M059J (cell line): ENCODE measurements at places on chromosomes 2 and 18.

GRCh38 chr2:240579771-240580614 is 6.5 kb upstream of the CAPN10 start:
- DNase-seq = peak; percentile 93

- no peak for DNase-seq
Observed at GRCh38 chr2:11862049-11862448, 115.6 kb downstream of the LPIN1 start.

GRCh38 chr2:11588228-11589110 is 54.6 kb downstream of the GREB1 start:
- DNase-seq = no peak

DNA sequence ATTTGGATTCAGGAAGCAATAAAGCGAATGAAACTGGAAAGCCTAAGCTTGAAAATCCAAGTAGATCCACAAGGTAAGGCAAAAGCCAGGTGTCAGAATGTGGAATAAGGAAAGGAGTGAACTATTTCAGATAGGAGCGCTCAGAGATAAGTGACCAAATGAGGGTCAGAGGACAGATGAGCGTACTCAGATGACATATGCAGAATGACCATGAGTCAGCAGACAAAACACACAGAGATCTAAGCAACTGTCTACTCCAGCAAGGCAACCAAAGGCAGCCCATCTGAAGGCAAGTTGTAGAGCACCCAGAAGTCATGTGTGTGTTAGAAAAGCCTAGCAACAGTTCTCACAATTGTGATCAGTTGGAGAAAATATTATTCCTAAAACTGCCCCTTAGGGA is 548.4 kb upstream of the FSHR start:
- no peak for DNase-seq

DNA sequence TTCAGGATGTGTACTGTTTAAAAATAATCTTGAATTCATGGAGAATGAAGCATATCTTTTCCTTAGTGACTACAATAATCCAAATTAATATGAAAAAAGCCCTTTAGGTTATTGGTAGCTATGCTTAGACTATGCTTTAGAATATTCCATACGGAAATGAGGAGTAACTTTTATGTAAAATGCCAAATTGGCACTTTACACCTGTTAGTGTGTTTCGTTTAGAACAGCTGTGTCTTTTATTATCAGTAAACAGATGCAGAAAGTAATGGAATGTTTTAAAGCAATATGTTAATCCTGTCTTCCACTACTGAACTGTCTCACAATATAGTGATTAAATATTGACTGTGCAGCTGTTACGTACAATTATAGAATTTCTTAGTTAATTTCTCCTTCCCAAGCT is 129.6 kb downstream of the PMS1 start:
- no peak for DNase-seq

DNA sequence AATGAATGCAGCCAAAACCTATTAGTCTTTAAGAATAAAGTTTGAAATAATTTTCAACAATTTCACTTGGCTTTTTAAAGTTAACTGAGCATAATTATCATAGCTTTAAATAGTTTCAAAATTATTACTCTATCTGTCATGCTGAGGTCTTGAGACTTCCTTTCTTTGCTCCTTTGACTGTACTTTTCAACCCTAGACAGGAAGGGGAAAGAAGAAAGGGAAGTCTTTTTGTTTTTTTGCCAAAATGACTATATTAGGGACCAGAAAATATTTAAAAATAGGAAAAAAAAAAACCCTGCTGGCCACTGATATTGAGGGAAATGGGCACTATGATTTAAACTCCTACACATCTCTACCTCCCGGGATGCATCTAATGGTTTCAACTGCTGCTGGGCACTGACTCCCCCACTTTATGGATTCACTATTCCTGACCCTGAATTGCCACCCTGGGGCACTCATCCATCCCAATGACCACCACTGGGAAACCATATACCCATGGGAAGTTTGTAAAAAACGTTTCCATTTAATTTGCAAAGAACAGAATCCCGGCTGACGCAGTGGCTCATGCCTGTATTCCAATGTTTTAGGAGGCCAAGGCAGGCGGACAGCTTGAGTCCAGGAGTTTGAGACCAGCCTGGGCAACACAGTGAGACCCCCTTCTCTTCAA is 50.5 kb downstream of the GAREM1 start:
- DNase-seq = no peak

- DNase-seq = no peak
Observed at GRCh38 chr18:58103339-58103985, 59.4 kb downstream of the NEDD4L start.

DNA sequence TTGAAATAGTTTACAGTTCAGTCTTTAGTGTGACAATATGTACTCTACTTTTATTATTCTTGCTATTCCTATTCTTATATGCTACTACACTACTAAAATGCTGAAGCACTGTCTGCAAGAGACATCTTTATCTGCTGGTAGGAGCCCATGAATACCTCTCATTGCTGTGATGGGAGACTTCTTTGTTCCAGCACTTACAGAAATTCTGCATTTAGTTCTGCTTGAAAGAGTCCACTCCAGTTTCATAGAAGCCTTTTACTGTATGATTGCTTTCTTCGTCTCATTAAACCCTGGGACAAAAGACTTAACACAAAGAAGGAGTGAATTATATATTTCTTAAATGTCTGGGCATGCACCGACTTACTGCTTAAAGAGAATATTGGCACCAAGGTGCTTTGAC is 272.7 kb downstream of the CD226 start:
- no peak for DNase-seq

- no peak for DNase-seq
Observed at GRCh38 chr2:138147796-138148195, 183.5 kb downstream of the HNMT start.

DNA sequence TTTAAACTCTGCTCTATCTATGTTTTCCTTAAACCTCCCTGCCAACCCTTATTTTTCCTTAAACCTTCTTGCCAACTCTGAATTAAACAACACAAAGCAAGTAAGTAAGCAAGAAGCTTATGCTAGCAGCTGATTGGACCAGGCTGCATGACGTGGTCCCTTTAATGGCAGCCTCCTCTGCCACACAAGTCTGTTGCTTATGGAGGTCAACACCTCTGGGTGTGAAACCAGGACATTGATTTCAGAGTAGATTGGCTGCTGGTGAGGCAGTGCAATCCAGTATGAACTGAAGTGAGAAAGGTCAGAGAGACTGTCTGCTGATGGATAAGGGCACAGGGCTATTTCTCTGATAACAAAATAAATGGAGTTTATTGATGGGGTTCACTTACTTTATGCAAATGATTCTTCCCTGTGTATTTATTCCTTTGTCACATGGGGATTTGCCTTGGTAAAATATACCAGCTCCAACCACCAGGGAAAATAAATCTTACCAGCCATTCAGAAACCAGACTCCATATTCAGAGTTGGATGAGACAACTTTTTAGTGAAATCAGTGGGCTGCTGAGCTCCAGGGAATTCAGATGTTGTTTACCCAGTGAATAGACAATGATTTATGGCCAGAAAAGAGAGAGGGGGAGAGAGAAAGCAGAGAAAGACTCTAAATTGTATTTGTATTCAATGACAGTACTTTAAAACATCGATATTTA is 112.2 kb upstream of the NCKAP5 start:
- DNase-seq = no peak

GRCh38 chr18:29496152-29496680 is 1319.3 kb upstream of the CDH2 start:
- no peak for DNase-seq

DNA sequence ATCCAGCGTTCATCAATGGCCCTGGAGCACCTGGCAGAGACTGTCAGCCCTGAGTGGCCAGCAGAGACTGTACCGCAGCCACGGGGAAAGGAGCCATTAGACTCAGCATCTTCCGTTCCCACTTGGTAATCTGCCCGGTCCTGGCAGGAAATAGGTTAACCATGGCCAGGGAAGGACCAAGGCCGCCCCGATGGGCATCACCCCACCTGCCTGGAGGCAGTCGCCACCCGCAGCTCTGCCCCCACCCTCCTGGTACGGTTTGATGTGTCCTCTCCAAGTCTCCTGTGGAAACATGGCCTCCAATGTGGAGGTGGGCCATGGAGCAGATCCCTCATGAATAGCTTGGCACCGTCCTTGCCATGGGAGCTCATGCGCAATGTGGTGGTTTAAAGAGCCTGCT is 75.3 kb downstream of the RTP5 start:
- no peak for DNase-seq

DNA sequence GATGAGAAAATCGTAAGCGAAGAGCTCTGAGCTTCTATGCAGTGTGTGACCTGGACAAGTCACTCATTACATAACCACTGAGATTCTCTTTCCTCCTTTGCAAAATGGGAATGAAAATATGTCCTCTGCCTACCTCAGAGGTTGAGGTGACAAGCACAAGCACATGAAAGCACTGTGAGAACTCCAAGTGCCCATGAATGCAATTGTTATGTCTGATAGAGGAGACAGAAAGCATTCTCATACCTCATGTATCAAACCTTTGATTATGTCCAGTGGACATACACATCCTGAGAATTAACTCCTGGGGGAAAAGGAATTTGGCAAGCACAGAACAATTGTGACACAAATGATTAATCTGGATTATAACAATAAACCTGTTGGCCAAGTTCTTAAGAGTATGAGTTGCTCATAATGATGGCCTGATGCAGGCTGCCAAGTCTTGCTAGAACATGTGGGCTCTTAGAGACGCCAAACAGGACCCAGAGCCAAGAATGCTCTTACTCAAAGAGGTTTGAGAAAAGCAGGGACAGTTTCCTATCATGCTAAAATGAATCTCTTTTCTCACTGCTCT is 8.5 kb upstream of the RMDN2 start:
- DNase-seq = peak; percentile 89

DNA sequence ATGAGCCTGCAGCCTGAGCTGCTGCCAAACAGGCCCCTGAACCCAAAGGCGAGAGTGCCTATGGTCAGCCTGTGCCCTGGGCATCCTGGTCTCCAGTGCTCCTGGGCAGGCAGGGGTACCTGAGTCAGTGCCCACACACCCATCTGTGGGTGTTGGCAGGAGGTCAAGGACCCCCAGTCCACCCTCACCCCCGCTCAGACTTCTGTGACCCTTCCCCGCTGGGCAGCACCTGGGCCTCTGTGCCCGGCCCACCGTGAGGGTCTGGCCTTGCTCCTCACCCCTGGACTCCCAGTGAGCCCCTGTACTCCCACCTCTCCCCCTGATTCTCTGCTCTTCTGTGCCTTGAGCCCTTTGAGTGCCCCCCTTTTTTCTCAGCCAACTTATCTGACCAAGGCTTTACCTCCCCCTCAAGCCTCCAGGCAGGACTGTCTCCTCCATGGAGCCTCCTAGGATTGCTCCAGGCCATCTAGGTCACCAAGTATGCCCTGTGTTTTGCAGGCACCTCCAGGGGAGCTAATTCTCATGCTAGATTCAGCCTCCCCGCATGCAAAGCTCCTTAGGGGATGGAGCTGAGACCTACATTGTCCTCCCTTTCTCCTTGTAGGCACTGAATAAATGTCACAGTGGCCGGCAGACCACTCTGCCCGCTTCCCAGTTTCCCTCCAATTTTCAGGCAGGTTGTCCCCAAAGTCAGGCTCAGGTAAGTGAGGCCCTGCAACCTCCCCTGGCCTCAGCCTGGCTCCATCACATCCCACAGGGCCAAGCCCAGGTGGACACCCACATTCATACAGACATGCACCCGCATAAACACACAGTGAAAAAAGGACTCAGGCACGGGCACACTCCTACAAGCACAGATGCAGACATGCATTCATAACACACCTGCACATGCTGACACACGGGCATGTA is 21.9 kb upstream of the PTMA start:
- DNase-seq = no peak

- DNase-seq = no peak
Observed at GRCh38 chr2:101725515-101726192, 28.1 kb downstream of the MAP4K4 start.

- DNase-seq = peak; percentile 87
Observed at GRCh38 chr18:61546590-61546989, 213.4 kb downstream of the CDH20 start.

DNA sequence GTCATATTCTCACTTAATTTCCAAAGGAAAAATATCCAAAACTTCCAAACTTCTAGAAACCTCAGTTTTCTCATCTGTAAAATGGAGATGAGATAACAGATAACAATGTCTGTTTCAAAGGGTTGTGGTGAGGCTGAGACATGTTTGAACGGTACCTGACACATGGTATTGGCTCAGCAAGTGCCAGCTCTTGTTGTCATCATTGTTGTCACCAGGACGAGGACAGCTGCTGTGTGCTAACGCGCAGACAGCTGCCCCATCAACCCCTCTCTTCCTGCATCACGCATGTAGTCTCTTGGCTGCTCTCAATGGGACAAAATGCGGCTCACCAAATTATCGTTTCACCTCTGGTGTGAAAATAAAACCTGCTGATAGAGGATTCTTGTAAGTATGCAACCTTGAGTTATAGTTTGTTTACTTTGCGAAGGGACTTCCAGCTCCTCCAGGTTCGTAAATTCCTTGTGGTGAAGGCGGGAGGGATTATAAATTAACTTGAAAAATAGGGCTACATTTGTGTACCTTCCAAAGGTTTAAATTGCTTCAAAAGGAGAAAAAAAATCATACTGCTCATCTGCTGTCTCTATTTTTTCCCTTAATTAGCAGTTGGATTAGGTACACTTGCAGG is 605.4 kb downstream of the BCL11A start:
- DNase-seq = no peak

GRCh38 chr2:220708366-220708765 is 863.7 kb downstream of the EPHA4 start:
- DNase-seq = no peak

DNA sequence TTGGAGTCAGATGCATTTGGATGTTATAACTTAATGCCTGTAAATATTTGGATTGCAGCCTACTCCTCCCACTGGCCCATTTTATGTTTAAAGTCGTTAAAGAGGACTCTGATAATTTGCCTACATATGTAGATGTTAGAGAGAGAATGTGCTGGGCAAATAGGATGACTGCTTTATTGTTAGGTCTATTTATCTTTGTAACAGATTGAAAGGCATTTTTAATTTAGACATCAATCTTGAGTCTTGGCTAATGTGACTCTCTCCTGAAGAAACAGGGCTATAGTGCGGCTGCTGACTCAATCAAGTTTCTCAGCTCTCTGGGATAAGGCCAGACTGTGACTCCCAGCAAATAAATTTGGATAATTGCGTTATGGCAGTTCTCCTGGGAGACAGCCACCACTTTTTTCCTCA is 1101.4 kb downstream of the CBLN2 start:
- peak; percentile 4 for DNase-seq

- peak; percentile 56 for DNase-seq
Observed at GRCh38 chr2:19542796-19543662, 184.6 kb upstream of the OSR1 start.

GRCh38 chr2:59339121-59339836 is 1098.2 kb upstream of the FANCL start:
- no peak for DNase-seq

DNA sequence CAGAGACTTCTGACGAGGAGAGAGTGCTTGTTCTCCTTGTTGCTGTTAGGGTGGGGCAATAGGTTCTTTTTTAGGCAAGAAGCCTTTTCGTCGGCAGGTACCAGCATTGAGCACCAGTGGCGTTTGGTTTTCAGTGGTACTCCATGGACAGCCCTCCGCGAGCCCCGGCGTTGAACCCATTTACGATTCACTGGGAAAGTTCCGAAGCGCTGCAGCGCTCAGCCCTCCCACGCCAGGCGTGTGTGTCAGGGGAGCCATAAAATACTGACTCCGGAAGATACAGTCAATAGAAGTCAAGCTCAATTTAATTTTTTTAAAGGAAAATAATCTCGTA is 494 bp upstream of the ROCK1 start:
- DNase-seq = no peak
